Stimulated activated naive CD4-positive, alpha-beta T cell treated with Interleukin-2 at 50 U/mL for 16 hours (primary cell): ENCODE measurements at places on chromosomes 11 and 22.

GRCh38 chr11:133134314-133135173, 397.8 kb downstream of the OPCML start:
- DNase-seq, result peak; percentile 12

- DNase-seq, result no peak
These were observed 170.7 kb upstream of the B3GAT1 start for GRCh38 chr11:134582770-134583095.

DNA sequence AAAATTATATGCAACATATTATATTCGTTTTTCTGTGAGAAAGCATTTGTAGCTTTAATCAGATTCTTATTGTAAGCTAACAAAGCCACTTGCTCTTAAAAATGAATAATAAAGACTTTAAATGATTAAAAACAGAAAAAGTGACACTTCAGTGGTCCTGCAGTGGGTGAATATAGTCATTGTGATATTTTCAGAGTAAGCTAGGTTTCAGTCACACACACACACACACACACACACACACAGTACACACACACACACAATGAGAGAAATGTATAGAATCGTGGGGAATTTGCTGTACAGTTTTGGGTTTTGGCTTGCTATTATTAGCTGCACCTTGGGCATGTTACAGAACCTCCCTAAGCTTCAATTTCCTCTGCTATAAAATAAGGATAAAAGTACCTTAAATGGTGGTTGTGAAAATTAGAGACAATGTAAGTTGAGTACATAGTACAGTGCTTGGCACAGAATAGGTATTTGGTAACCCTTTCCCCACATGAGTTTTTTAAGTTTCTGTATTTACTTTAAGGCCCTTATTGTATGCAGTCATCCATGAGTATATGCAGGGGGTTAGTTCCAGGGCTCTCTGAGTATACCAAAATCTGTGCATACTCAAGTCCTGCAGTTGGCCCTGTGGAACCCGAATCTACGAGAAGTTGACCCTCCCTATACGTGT, 39.8 kb downstream of the CSTPP1 start:
- no peak for DNase-seq

DNA sequence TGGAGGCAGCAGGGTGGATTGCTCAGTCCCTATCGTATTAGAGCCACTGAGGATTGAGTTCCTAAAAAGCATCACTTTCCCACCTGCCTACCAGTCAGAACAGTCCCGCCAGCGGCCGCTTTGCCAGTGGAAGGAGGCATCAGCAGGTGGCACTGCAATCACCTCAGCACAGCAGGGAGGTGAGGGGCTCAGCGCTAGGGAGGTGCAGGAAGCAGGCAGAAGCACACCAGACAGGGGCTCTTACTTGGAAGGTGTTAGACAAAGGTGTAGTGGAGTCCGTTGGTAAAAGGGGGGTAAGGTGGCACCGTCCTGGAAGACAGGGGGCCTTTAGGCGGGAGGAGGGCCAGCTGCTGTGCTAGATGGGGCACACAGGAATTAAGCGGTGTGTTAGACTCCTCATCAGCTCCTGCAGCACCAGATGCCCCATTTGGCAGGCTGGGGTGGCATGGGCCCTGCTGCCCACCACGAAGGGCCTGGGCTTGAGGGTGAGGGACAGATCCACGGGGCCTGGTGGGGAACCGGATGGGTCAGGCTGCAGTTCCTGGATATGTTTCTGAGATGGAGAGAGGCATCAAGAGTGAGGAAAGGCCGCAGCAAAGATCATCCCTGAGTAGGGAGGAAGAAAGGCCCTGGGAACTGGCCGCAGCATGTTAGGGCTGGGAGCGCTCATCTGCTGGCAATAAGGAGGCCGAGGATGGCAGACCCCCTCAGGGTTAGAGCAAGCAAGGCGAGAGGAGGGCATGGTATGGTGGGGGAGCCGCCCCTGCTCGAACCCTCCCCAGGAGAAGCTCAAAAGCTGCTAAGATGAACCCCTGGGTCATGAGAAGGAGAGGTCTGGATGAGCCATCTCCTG, 42.5 kb downstream of the C11orf58 start:
- DNase-seq, result no peak

DNA sequence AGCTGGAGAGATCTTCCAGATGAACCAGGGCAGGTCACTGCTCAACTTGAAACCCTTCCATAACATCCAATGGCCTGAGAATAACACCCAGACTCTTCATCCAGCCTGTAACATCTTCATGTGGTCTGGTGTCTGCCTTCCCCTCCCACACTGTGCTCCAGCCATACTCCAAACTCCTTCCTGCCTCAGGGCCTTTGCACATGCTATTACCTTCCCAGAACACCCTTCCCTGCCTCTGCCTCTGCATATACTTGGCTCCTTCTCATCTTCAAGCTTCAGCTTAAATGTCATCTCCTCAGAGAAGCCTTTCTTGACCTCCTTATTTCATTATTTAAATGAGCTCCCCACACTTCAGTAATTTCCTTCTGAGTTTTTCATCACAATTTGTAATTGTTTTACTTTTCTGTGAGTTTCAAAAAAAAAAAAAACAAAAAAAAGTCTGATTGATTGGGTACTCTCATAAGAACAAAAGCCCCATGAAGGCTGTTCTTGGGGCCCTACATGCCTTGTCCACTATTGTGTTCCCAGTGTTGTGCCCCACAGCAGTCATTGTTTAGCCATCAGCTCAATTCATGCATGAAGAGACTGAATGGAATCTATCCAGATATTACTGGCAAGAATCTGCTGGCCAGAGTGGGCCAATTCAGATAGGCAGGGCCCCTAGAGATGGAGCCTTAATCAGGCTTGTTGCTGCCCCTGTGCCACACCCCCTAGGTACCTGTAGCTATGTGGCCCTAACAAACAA, 22.1 kb downstream of the LMO1 start:
- no peak for DNase-seq

- no peak for DNase-seq
These were observed 5.9 kb upstream of the RAC2 start for GRCh38 chr22:37249986-37250385.

- DNase-seq, result no peak
These were observed 112.2 kb upstream of the B3GAT1 start for GRCh38 chr11:134524201-134524600.

- no peak for DNase-seq
These were observed 53.6 kb downstream of the SCUBE1 start for GRCh38 chr22:43289531-43289963.

DNA sequence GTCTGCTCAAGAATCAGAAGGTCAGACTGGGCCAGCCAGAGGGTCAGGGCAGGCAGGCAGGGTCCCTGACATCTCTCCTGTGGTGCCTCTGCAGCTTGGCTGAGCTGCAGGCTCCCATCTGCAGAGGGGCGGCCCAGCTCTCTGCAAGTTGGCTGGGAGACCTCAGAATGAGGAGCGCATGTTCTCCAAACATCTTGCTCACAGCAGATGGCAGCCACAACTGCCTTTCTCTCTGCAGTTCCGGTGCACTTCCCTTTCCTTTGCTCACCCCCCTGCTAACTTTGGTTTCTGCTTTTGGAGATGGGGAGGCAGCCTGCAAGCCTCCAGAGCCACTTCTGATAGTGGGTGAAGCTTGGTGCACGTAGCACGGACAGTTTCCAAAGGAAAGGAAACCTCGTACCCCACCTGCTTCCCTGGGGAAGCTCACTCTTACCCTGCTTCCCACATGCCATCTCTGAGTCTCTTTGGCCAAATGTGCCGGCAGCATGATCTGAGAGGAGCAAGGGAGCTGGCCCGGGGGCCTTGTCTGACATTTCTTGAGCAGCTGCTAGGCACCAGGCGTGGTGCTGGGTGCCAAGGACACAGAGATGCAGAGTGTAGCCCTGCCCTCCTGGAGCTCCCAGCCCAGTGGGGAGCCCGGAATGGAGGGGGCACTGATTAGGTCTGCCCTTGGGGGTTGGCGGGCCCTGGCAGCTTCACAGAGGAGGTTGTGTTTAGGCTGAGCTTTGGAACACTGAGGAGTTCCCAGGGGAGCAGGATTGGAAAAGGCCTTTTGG, 18.2 kb downstream of the DAGLA start:
- no peak for DNase-seq

DNA sequence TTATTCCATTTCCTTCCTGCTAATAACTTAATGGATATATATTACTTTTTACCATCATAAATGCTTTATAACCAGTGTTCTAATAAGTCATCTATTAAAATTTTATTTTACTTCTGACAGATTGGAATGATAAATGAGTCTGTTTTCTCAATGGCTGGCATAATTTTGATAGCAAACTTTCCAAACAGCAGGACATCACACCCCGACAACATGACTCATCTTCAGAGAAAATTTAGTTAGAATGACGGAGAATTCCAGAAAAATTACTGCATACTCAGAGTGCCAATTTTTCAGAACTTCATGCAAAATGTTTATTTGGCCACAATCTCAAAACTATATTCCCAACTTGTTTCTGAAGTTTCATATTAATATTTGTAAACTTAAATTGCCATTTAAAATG, 174.4 kb downstream of the SWAP70 start:
- DNase-seq, result no peak

DNA sequence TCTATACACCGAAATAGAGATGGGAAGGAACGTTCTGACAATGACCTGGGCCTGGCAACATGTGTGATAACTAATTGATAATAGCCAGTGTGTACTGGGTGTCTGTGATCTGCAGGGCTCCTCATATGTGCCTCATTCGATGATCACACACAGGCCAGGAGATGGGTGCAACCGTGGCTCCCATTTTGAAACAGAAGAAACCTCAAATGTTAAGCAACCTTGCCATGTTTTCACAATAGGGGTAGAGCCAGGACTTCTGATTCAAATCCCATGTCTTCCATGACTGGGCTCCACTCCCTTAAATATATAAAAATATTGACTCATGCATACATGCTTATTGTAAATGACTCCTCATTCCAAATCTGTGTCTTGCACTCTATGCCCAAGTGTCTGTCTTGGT, 11.1 kb downstream of the APOL3 start:
- no peak for DNase-seq

DNA sequence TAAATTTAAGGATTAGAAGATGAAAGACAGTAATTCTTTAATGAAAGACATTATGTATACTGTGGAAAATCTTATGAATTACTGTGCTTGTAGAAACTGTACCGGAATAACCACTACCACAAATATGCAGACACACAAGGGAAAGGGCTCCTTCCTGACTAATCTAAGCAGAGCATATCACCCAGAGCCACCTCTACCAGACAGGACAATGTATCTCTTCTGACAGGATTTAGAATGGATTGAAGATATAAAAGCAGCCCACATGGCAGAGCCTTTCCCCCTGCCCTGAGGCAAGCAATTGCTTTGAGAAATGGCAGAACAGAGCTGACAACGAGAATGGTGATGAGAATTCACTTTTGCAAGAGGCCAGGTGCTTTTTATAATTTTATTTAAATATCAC, 144.1 kb downstream of the NOX4 start:
- no peak for DNase-seq

- DNase-seq, result no peak
These were observed 54.8 kb downstream of the CSTPP1 start for GRCh38 chr11:46991391-46991790.

DNA sequence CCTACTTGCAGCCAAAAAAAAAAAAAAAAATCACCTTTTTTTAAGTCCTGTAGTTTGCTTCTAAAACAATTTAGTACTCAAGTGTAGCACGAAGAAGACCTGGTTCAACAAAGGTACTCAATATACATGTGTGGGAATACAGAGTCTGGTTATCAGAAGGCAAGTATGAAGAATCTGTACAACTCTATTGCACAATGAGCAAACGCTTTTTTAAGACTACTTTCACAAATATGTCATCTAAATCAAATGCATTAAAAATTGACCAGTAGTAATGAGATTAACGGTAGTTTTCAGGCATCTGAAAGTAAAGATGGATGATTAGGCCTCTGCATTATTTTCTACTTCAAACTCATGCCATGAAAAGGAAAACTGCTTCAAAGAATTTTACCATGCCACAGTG, 9.5 kb downstream of the CHORDC1 start:
- no peak for DNase-seq

GRCh38 chr11:85945296-85945695, 90.1 kb downstream of the CCDC83 start:
- no peak for DNase-seq

GRCh38 chr11:102950622-102951081, 4.9 kb downstream of the MMP13 start:
- no peak for DNase-seq

DNA sequence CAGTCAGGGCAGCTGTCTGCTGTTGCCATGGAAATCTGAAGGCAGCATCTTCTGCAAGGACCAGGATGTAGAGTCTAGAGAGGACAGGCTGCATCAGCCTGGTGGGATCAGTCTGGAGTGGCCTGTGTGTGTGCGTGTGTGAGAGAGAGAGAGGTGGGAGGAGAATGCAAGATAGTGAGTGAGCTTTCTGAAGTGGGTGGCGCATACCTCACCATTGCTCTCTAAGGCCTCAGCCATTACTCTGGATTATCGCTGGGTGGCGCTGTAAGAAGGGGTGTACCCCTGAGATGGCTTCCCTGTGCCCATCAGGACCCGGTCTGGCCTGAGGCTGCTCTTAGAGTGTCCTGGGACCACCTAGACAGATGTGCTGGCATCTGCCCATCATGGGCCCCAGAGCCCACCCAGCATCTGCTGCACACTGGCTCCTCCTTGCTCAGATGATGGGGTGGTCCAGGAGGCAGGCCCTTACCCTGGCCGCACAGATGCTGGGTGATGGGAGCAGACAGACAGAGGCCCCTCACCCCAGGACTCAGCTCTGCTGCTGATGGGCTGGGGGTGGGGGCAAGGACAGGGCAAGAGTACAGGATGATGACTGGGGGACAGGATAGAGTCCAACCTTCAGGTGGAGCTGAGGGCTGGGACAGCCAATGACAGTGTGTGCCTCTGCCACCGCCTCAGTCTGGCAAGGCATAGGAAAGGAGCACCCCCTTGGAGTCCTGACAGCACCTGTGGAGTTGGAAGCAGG, 25.7 kb upstream of the TUB start:
- DNase-seq, result no peak

GRCh38 chr22:50112151-50113118, 22.6 kb downstream of the MOV10L1 start:
- DNase-seq, result no peak

GRCh38 chr11:97157221-97157740, 767.5 kb downstream of the JRKL start:
- DNase-seq, result no peak

- DNase-seq, result no peak
These were observed 34.0 kb downstream of the SLC22A12 start for GRCh38 chr11:64624883-64625481.

DNA sequence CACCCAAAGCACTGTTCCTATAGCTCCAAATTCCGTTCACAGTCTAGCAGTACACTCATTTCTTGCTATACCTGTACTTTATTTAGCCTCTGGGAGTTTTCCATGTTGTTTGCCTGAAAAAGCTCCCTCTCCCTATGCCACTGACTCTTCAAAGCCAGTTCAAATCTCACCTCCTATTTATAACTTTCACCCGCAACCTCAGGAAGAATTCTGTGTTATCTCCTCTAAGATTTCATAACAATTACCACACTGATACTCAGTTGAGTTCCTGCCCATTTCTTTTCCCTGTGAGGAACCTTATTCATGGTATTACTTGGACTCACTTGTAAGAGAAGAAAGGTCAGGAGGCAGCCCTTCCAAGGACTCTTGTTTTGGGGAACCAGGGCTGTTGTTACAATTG, 25.2 kb downstream of the GDPD4 start:
- no peak for DNase-seq

GRCh38 chr11:13889552-13890249, 72.8 kb upstream of the SPON1 start:
- no peak for DNase-seq

GRCh38 chr11:112470355-112470754, 209.7 kb upstream of the PLET1 start:
- no peak for DNase-seq
